ENCODE measurements at places on chromosomes 7 and 10.

DNA sequence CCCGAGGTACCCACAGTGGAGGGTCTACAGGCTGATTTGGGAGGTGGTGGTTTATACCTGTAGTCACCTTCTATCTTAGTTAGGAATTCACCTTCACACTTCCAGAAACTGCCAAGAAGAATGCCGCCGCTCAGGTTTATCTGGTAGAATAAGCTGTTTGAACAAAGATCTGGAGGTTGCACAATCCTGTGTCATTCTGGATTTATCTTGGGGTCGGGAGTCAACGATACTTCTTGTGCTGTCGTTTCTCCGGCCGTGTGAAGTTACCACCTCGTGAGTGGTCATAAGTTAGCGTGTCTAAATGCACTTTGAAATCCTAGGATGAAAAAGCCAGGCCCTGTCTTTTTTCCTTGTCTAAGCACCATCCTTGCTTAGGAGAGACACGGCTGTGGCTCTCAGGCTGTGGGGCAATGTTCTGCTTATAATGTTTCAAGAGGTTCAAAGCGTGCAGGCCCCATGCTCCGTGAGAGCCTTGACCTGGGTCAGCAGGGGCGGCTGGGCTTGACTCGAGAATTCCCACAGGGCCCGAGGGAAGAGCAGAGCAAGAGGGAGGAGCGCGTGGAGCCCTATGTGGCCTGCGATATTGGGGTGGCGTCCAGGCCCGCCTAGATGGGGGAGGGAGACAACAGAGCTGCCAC is 35.5 kb downstream of the GRIFIN start:
- no peak for DNase-seq

DNA sequence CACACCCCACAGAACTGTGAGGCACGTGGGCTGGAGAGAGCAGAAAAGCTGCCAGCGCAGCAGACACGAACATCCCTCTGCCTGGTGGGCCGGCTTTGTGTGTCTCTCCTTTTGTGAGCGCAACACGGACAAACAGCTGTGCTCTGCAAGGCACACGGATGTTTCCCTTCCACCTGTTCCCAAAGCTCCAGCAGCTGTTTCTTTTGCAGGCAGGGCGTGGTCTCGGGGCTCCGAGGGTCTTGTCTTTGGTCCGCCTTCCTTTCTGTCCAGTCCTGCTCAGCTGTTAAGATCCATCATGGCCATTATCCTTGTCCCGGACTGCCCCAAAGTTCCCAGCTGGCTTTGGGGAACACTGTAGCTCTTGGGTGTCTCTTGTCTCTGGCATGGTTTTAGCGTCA is 32.7 kb upstream of the SH2B2 start:
- DNase-seq = no peak

DNA sequence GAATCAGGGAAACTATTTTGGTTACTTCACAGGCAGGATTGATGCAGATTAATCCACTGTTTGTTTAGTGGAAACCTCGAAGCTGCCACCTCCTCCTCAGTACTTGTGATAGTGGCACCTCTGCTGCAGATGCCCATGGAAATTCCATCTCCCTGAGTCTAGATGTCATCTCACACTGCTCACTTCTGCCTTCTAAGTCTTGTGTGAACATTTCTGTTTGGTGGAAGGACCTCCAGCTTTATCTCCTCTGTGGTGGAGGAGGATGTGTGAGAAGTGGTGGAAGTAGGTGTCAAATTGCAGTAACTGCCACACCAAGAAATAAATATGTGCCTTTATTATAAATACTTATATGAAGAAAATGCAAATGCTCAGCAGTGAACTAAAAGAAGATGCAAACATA is 25.8 kb upstream of the GPR141 start:
- no peak for DNase-seq

DNA sequence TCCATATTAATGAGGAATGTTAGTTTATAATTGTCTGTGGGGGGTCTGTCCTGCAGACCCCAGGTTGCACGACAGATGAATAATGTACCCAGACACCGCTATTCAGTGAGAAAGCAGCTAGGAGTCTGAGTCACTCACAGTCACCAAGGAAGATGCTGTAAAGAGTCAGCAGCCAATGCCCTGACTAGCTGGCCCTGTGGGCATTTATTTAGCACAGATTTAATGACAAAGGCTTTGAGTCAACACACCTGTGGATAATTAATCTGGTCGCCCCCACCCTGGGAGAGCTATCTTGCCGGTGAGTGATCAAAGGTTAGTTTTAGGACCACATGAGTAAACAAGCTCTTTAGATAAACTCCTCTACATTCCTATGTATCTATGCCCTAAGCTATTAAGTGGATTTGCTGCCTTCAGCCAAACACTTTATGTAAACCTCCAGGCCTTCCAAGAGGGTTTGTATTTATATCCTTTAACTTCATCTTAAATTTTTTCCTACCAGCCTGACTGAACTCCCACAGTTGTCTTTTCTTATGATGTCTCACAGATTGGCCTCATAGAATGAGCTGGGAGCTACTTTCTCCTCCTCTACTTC is 180.0 kb upstream of the ADCY1 start:
- DNase-seq = no peak

- no peak for DNase-seq
These were observed 1.7 kb upstream of the ZNF862 start for GRCh38 chr7:149836434-149836833.

DNA sequence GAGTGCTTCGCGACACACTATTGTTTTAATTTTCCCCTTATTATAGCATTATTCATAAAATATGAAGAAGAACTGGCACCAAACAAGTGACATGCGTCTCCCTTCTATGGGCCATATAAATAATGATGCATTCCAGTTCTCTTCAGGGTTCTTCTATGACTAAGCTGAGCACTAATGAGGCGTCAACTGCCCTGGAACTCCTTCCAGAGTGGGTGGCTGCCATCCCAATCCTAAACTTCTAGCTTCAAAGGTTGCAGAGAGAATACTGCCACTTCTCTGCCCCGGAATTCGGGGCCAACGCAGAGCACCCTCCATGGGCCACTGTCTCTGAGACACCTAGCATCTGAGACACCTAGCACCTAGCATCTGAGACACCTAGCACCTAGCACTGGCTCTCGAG is 37.7 kb upstream of the FOXI2 start:
- DNase-seq = no peak

- no peak for DNase-seq
These were observed 236.0 kb upstream of the NRP1 start for GRCh38 chr10:33570495-33570894.
